ENCODE measurements at places on chromosomes 12 and 14. TPM values are rescaled to one million over a fixed set of nuclear protein-coding genes. Genes with fewer than 3 reads are reported as not detected.

PIWIL1 gene
- not detected for total RNA-seq

TDRD9 gene
- total RNA-seq: not detected

BEST3 gene
- total RNA-seq: 0.11 TPM

KLHDC1 gene
- total RNA-seq: 6.6 TPM

SAMD4A gene
- total RNA-seq: 30.0 TPM

ARHGAP9 gene
- 0.90 TPM for total RNA-seq

ACSS3 gene
- total RNA-seq: 23.4 TPM

GLIPR1 gene
- 25.8 TPM for total RNA-seq

GPX2 gene
- total RNA-seq: 0.58 TPM

RPGRIP1 gene
- total RNA-seq: 0.35 TPM

BIN2 gene
- total RNA-seq: 0.18 TPM

- H3K27me3 ChIP-seq: no peaks in the 10 kb centered on the region
- H3K27ac ChIP-seq: no peak overlapping the region
- H3K36me3 ChIP-seq: no peaks in the 10 kb centered on the region
Observed at GRCh38 chr14:50039734-50040400, 76.5 kb downstream of the VCPKMT start.

GRCh38 chr14:93285044-93285443, 47.8 kb downstream of the BTBD7 start:
- H3K4me3 ChIP-seq: no peak overlapping the region
- peaks cover 10% of the 10 kb centered on the region for H3K36me3 ChIP-seq
- H3K27ac ChIP-seq: no peak overlapping the region
- DNase-seq: no peak
- H3K4me1 ChIP-seq: peaks cover 14% of the 10 kb centered on the region
- no peaks in the 10 kb centered on the region for H3K27me3 ChIP-seq

DNA sequence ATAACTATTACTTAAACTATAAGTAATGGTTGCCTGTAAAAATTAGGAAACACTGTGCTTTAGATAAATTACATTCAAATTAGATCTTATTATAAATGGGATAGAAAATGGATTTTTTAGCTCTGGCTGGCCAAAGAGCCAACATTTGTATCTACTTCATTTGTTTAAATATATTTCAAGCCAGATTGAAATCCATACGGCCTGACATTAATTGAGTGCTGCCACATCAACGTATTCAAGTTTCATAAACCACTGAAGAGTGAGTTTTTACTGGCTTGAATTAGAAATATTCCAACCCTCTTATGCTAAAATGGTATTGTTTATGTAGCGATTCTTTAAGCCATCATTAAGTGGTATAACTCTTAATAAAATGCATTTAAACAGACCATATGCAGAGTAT, 133.3 kb downstream of the VRK1 start:
- DNase-seq: no peak
- no peak overlapping the region for H3K27ac ChIP-seq

GRCh38 chr12:48822711-48823110, 4.4 kb downstream of the CACNB3 start:
- DNase-seq: no peak
- no peak overlapping the region for H3K27ac ChIP-seq
- H3K27me3 ChIP-seq: no peaks in the 10 kb centered on the region
- H3K4me1 ChIP-seq: peaks cover 22% of the 10 kb centered on the region
- H3K36me3 ChIP-seq: peaks cover 28% of the 10 kb centered on the region

GRCh38 chr14:74456684-74457564, 30.9 kb upstream of the SYNDIG1L start:
- H3K27me3 ChIP-seq: peaks cover 3% of the 10 kb centered on the region
- no peak overlapping the region for H3K27ac ChIP-seq
- no peak for DNase-seq
- H3K36me3 ChIP-seq: peaks cover 4% of the 10 kb centered on the region

- H3K36me3 ChIP-seq: no peaks in the 10 kb centered on the region
- H3K4me3 ChIP-seq: no peak overlapping the region
- no peak overlapping the region for H3K27ac ChIP-seq
- H3K4me1 ChIP-seq: peaks cover 16% of the 10 kb centered on the region
- DNase-seq: no peak
Observed at GRCh38 chr14:35419429-35419841, 14.9 kb upstream of the NFKBIA start.

GRCh38 chr12:87836190-87836589, 193.0 kb downstream of the C12orf50 start:
- peaks cover 8% of the 10 kb centered on the region for H3K4me1 ChIP-seq
- DNase-seq: no peak
- peaks cover 5% of the 10 kb centered on the region for H3K36me3 ChIP-seq
- no peak overlapping the region for H3K27ac ChIP-seq

DNA sequence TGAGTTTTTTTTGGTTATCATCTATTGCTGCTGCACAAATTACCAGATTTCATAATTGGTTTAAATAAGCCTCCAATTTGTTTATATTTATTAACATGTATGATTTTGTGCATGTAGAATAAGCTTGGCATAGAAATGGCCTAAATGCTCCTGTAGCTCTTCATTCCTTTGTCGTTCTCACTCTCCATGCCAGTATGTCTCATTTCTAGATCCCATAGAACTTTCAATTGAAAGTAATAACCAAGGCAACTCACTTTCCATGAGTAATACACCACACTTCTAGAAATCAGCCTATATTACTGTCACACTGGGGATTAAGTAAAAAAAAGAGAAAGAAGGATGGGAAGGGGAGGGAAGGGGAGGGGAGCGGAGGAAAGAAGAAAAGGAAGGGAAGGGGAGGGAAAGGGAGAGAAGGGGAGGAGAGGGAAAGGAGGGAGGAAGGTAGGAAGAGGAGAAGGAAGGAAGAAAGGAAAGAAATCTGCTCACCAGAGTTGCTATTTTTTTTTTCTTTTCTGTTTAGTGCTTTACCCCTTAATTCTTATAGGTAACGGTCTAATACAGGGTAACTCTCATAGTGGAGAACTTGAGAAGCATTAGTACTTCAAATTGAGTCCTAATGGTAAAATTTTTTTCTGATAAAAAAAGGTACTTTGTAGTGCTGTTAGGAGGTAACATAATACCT, 45.6 kb downstream of the MDM2 start:
- H3K27me3 ChIP-seq: peaks cover 4% of the 10 kb centered on the region
- no peaks in the 10 kb centered on the region for H3K36me3 ChIP-seq
- no peak overlapping the region for H3K4me3 ChIP-seq
- no peak for DNase-seq

- DNase-seq: no peak
- H3K27me3 ChIP-seq: no peaks in the 10 kb centered on the region
- no peak overlapping the region for H3K4me3 ChIP-seq
- no peak overlapping the region for H3K27ac ChIP-seq
- H3K36me3 ChIP-seq: no peaks in the 10 kb centered on the region
Observed at GRCh38 chr12:91980389-91980821, 165.2 kb downstream of the BTG1 start.

DNA sequence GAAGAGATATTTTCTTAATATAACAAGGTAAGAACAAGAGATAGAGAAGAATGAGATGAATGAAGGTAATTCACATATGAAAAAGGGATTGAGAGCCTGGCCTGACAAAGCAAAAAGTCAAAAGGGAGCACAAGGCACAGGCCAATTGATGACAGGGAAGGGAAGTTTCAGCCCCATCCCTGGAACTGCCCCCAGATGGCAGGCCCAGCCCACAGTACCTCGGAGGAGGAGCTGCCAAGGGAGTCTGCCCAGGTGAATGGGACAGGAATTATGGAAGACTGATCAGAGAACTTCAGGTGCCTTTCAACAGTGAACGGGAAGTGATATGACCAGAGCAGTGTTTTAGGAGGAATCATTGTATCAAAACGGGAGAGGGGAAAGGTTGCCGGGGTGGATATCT, 15.7 kb downstream of the SNRPF start:
- DNase-seq: no peak
- H3K4me1 ChIP-seq: peaks cover 3% of the 10 kb centered on the region
- no peak overlapping the region for H3K27ac ChIP-seq

- DNase-seq: no peak
- no peak overlapping the region for H3K4me3 ChIP-seq
- H3K27ac ChIP-seq: no peak overlapping the region
- no peaks in the 10 kb centered on the region for H3K36me3 ChIP-seq
Observed at GRCh38 chr14:71996610-71997009, 64.4 kb downstream of the RGS6 start.

DNA sequence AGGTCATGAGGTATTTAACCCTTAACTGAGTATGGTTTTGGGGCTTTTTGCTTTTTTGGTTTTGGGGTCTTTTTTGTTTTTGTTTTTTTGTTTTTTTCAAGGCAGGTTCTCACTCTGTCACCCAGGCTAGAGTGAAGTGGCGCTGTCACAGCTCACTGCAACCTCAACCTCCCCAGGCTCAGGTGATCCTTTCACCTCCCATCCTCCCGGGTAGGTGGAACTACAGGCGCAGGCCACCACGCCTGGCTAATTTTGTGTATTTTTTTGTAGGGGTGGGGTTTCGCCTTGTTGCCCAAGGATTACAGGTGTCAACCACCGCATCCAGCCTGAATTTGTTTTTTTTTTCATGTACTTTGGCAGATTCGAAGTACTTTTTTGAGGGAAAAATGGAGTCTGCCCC, 19.9 kb downstream of the RAP1B start:
- no peaks in the 10 kb centered on the region for H3K27me3 ChIP-seq
- H3K36me3 ChIP-seq: peaks cover 29% of the 10 kb centered on the region
- peaks cover 45% of the 10 kb centered on the region for H3K4me1 ChIP-seq
- no peak for DNase-seq
- H3K27ac ChIP-seq: no peak overlapping the region
- H3K4me3 ChIP-seq: no peak overlapping the region

- H3K4me3 ChIP-seq: no peak overlapping the region
- no peak for DNase-seq
- no peaks in the 10 kb centered on the region for H3K36me3 ChIP-seq
Observed at GRCh38 chr12:108270035-108270848, 68.9 kb downstream of the CMKLR1 start.

GRCh38 chr14:68704736-68705720, 87.8 kb downstream of the ZFP36L1 start:
- H3K4me3 ChIP-seq: no peak overlapping the region
- peaks cover 3% of the 10 kb centered on the region for H3K36me3 ChIP-seq
- DNase-seq: no peak
- no peaks in the 10 kb centered on the region for H3K27me3 ChIP-seq
- peak overlapping the region; percentile 5 for H3K27ac ChIP-seq

- H3K27ac ChIP-seq: no peak overlapping the region
- H3K4me3 ChIP-seq: no peak overlapping the region
- H3K27me3 ChIP-seq: peaks cover 42% of the 10 kb centered on the region
- H3K4me1 ChIP-seq: no peaks in the 10 kb centered on the region
- no peaks in the 10 kb centered on the region for H3K36me3 ChIP-seq
Observed at GRCh38 chr12:113667676-113668356, 196.1 kb upstream of the LHX5 start.

DNA sequence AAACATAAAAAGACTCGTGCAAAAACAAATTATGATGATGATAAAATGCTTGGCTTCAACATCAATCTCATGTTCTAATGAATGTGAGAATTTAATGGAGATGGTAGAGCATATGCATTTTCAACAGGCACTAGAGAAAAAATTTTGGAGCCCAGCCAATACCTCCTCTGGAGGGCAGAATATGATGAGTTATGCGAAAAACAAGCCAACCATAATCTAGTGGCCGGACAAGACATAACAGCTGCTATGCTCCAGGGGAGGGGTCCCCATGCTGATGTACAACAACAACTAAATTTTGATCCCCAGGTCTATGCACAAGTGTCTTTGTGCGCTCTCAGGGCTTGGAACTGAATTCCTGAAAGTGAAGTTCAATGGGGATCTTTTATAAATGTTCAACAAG, 1197.5 kb downstream of the LRFN5 start:
- no peak overlapping the region for H3K4me3 ChIP-seq
- no peak for DNase-seq
- H3K4me1 ChIP-seq: peaks cover 10% of the 10 kb centered on the region
- H3K36me3 ChIP-seq: no peaks in the 10 kb centered on the region

GRCh38 chr12:6208130-6208529, 7.9 kb downstream of the CD9 start:
- H3K27me3 ChIP-seq: peaks cover 10% of the 10 kb centered on the region
- H3K36me3 ChIP-seq: no peaks in the 10 kb centered on the region
- no peak for DNase-seq
- H3K4me3 ChIP-seq: no peak overlapping the region
- H3K27ac ChIP-seq: no peak overlapping the region

- no peak overlapping the region for H3K27ac ChIP-seq
- H3K27me3 ChIP-seq: peaks cover 11% of the 10 kb centered on the region
- DNase-seq: no peak
- no peak overlapping the region for H3K4me3 ChIP-seq
Observed at GRCh38 chr14:96710060-96710666, 87.0 kb upstream of the VRK1 start.

DNA sequence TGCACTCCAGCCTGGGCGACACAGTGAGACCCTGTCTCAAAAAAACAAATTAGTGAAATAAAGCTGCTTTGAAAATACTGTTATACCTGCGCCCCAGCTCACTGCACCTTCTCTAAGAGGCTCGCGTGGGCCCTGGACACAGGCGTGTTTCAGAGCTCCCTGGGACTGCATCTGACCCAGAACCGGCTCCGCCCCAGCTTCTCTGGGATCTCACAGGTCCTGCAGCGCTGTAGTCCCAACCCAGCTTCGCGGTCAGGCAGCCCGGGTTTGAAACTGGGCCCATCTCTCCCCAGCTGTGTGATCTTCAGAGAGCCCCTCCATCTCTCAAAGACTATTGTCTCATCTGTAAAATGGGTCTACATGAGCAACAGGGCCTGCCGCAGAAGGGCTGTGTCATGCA, 7.5 kb downstream of the RIMBP2 start:
- H3K4me1 ChIP-seq: no peaks in the 10 kb centered on the region
- H3K27ac ChIP-seq: no peak overlapping the region
- H3K4me3 ChIP-seq: no peak overlapping the region
- no peaks in the 10 kb centered on the region for H3K36me3 ChIP-seq
- DNase-seq: no peak
- H3K27me3 ChIP-seq: peaks cover 28% of the 10 kb centered on the region

- H3K27me3 ChIP-seq: no peaks in the 10 kb centered on the region
- peak overlapping the region; percentile 97 for H3K4me3 ChIP-seq
- peaks cover 2% of the 10 kb centered on the region for H3K36me3 ChIP-seq
- peak overlapping the region; percentile 98 for H3K27ac ChIP-seq
- no peak for DNase-seq
Observed at GRCh38 chr14:24399447-24399822, 632 bp downstream of the NYNRIN start.

DNA sequence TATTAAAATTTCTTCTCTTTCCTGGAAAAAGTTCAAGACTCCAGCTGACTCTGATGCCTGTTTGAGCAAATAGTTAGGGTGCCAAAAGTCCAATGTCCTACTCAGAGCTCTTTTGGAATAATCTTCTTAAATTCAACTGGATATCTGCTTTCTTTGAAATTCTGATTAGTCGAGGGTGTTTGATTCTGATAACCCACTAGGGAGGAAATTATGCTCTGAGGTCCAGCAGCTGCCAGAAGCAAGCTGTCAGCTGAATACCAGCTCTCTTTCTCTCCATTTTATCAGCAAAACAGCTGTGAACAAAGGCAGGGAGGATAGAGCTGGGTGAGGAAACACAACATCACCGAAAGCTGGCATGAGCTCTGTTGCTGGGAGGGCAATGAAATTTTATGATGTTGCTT, 141.5 kb downstream of the CAND1 start:
- peaks cover 18% of the 10 kb centered on the region for H3K4me1 ChIP-seq
- no peaks in the 10 kb centered on the region for H3K27me3 ChIP-seq
- no peak for DNase-seq
- no peak overlapping the region for H3K27ac ChIP-seq
